Inflammatory macrophage (primary cell): ENCODE measurements at places on chromosomes 5 and 9.

DNA sequence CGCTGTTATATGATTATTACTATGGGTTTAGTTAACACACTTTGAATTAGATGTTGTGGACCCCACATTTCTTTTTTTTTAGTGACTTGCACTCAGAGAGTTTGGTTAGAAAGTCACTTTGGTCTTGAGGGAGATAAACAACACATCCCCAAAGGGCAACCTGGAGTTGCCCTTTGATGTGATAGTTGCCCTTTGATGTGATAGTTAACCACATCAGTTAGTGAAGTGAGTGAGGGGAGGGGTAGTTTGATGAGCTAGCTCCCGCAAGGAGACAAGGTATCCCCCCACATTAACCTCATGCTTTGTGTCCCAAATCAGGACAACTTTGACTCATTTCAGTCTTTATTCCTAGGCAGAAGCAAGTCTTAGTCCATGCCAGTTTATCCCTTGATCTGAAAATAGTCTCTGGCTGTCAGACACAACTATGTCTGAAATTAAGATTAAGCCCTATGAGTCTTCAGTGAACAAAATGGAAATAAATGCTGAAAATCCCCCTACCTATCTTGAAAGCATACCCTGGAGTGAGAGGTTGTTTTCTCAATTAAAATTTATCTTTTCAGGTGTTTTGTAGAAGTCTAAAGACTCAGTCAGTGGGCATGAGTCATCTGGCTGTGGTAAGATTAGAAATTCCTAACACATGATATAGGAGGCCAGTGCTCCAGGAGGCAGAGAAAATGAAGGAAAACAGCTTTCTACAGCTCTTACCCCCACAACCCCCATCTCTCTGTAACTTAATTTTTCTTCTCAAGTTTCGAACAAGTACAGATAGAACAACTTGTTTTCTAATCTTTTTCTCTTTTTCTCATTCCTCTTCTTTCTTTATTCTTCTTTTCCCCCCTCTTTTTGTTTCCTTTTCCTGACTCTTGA, 208.9 kb upstream of the DMRTA1 start:
- DNase-seq = no peak

DNA sequence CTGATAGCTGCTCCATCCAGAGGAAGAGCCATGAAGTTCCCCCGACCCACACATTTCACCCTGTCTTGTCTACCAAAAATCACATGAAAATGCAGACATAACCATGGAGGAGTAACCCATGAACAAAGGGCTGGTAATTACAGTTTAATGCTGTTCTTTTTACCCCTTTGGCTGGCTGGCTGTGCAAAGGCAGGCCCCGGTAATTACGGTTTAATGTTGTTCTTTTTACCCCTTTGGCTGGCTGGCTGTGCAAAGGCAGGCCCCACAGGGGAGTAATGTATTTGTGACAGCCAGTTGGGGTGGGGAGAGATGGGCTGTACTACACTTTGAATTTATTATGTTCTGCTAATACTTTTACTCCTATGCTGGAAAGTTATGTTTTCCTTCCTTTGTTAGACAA, 41.7 kb downstream of the PIK3R1 start:
- DNase-seq = no peak

DNA sequence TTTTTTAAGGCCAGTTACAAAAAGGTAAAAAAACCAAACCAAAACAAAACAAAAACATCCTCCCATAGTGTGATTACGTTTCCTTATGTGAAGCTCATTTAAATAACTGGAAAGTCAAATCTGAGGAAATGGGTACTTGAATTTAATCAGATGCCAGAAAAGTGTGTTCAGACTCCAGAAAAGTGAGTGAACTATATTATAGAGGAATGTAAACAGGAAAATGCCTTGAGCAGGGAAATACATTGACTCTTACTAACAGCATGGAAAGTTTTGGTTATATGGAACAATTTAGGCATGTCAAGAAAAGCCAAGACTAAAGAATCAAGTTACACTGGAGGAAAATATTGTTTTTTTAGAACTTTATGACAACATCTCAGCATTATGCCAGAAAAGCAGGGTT, 37.8 kb upstream of the RNF20 start:
- DNase-seq = no peak

DNA sequence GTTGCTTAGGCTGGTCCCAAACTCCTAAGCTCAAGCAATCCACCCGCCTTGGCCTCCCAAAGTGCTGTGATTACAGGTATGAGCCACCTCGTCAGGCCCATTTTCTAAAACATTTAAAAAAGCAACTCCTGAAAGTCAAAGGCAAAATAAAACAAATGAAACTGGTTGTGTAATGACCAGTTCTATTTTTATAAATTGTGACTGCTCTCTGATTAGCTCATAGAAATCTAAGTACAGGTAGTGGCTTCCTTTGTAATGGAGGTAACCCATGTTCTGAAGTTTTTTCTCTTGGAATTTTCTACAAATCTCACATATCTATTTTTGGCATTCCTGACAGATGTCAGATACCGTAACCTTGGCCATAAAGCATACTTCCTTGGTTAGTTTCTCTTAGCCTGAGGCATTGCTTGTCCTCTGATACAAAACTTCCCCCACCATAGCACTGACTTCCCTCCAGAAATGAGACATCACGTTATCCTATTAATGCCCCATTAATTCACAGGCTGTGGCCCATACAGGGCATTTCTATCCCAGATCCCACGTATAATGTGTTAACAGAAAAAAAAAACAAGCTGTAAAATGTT, 14.1 kb upstream of the AK3 start:
- no peak for DNase-seq

DNA sequence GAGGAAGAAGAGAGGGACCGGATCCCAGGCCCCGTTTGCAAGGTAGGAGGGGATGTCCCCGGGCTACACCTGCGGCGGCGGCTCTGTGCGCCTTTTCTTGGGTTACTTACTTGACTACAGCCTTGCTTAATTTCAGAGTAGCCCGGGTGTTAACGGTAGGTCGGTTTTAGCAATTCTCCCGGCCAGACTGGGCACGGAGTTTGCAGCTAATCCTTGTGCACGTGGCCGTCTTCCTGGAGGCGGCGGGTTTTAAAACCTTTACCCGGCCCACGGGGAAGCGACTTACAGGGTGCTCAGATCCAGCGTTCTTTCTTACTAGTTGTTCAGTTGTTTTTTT, 313 bp downstream of the BRIX1 start:
- no peak for DNase-seq

- no peak for DNase-seq
Observed at GRCh38 chr5:8270246-8270645, 401.3 kb downstream of the MTRR start.

GRCh38 chr5:24073107-24073506, 565.7 kb downstream of the PRDM9 start:
- DNase-seq = no peak

GRCh38 chr5:108747774-108748400, at the start of gene FER:
TSS of gene FER (plus strand) at chr5:108747897. CDS start at chr5:108798183, 50,286 bp downstream.
- peak; percentile 46 for DNase-seq

DNA sequence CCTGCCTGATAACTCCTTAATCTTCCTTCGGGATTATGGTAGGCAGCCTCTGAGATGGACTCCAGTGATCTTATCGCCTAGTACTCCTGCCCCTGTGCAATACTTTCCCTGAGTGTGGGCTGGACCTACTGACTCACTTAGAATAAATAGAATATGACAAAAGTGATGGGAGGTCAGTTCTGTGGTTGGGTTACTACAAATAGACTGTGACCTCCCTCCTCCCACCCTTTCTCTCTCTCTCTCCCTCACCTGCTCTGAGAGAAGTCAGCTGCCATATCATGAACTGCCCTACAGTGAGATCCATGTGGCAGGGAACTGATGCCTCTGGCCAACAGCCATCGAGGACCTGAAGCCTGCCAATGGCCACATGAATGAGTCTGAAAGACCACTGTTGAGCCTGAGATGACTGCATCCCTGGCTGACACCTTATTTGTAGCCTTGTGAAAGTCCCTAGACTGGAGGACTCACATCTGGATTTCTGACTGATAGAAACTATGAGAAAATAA, 31.7 kb downstream of the NRG2 start:
- no peak for DNase-seq

DNA sequence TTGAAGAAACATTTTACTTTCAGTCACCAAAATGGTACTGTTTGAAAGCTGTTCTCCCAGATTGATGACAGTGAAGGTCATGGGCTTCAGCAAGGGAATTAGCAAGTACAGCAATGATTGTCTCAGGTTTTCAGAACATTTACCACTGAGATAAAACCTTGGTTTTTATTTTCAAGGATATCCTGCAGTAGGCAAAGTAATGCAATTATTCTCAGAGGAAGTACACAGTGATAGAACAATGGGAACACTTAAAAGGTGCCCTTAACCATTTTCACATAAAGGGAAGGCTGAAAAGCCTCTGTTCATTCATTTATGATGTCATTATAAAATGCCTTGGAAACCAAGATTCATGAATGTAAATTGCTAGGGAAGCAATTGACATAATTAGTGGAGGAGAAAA, 471.8 kb upstream of the ACO1 start:
- DNase-seq = no peak

DNA sequence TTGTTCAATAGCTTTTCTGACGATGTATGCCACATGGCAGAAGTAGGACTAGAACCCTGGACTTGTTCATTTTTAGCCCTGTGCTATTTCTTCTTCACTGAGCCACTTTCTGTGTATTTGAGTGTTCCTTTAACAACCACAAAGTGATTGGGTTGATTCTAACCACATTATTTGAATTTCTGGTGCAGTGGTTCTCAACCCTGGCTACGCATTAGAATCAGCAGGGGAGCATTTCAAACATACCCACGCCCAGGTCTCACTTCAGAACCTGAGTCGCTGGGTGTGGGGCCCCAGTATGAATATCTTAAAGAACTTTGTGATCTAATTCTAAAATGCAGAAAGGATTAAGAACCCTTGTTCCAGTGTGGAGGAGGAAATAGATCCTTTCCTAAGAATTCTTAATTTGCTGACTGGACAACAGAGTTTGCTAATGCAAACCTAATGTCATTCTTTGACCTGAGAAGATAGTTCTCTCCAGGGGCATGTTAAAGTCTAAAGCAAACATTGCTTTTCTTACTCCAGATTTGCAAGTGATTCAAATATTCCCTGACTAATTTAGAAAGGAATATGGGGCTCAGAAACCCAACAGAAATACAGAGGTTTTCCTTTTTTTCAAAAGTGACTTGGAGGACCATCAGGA, 75.4 kb upstream of the GDNF start:
- no peak for DNase-seq

GRCh38 chr5:65070026-65070425, 301.3 kb downstream of the CWC27 start:
- DNase-seq = no peak

GRCh38 chr5:95244479-95244878, 40.4 kb downstream of the MCTP1 start:
- no peak for DNase-seq

DNA sequence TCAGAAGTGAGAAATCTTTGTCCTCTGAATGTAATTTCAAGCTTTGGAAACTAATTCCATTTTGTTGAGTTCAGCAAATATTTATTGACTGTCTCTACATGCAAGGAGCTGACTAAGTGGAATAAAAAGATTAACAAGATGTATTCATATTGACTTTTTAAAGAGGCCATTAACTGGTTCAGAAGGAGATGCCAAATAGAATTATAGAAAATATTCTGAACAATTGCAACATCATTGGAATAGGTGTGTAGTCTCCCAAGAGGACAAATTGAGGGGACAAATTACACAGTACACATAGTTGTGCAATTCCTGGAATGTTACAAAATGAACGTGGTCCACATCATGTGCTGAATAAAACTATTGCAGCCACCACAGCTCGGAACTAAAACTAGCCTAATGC, 224.2 kb downstream of the NPR3 start:
- DNase-seq = no peak

GRCh38 chr5:32777733-32778132, 66.6 kb downstream of the NPR3 start:
- no peak for DNase-seq

- no peak for DNase-seq
Observed at GRCh38 chr5:171795381-171795780, 9.8 kb downstream of the SMIM23 start.

GRCh38 chr5:154202379-154203260, 12.1 kb downstream of the GALNT10 start:
- DNase-seq = no peak

- no peak for DNase-seq
Observed at GRCh38 chr5:112635771-112636731, 101.6 kb upstream of the APC start.

DNA sequence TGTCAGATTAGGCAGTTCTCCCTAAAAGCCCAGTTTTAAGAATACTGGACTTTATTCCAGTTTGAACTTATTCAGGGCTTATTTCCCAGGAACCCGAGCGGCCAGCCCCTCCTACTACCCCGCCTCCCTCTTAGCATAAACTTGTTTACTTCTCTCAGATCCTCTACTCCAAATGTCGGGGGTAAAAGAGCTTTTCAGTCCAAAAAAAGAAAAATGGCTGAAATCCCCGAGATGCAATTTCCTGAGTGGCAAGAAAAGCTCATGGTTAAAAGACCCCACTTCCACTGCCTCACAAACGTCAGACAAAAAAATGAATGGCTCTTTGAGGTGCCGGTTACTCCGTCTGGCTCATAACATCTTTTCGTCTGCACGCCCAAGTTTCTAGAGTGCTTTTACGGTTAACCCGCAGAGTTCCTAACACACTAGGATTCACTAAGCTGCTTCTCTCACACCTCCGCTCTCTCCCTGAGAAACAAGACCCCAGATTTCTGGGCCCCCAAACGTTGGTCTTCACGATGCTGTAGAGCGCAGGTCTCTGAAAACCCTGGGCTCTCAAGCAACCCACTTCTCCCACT, 402 bp downstream of the BRD8 start:
- DNase-seq = peak; percentile 31

DNA sequence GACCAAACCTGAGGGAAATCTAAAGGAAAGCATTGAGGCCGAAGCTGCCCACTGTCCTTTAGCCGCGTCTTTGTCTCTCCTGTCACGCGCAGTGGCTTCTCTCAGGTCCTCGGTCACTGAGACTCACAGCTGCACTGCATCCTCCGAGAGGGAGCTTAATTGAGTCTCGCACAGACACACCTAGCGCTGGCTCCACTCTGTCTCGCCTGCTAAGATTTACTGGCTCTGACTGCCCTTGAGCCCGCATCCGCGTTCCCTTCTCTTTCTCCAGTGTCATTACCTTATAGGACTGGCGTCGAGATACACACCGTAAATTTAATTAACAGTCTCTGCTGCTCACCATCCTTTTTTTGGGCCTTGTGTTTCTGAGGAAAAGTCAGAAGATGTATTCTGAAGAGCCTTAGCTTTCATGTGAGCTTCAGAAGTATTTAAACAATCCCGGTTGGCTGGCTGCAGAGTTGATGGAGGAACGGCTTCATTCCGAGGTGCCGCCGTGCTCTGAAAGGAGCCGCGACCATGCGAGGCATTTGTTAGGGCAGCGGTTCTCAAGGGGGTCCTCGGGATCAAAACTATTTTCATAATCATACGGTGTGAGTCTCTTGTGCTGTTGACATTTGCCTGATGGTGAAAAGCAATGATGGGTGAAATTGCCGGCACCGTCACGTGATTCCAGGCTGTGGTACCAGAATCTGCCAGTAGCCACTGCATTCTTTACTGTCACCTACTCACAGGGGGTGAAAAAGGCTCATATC, 58.3 kb downstream of the GPR107 start:
- no peak for DNase-seq

DNA sequence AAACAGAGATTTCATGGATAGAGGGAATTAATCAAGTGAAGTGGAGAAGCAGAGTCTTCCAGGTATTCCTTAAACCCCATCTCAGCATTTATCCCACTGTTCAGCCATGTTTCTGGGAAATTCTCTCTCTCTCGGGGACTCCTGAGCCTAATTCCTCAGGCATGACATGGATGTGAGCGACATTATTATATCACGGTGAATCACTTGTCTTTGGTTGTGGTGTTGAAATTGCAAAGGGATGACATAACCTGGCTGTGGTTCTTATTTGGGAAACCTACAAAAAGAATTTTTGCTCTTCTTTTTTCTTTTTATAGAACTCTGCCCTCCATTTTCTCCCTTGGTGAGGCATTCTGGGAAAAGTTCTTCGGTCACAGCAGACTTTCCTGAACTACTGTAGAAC, 457.9 kb upstream of the PTGER4 start:
- DNase-seq = no peak
